ENCODE measurements at places on chromosomes 7 and 10.

- DNase-seq: no peak
These were observed 85.3 kb downstream of the VOPP1 start for GRCh38 chr7:55486991-55487390.

DNA sequence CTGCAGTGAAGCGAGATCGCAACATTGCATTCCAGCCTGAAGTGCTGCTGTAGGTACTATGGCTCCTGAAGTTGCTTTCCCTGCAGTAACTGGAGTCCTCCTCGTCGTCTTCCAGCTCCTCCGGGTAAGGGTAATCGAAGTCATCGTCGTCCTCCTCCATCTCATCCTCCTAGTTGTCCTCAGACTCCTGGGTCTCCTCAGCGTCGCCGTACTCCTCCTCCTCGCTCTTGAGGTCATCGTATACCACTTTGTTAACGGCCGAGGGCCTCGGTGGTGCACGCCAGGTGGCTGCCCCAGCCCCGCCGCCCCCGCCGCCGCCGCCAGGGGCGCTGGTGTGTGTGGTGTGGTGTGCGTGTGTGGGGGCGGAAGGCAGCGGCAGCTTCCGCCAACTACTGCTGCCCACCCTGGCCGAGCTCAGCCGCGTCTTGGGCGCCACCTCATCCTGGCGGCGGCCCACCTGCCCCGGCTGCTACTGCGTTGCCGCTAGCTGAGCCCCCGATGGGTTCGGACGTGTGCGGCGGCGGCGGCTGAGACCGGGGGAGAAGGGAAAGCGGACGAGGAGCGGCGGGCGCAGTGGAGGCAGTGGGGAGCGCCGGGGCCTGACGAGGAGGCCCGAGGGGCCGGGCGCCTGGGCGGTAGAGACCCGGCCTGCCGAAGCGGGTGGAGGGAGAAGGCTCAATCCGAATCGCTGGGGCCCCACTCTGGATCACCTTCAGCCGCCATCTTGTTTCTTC lies 11.8 kb upstream of the ACBD5 start:
- DNase-seq: peak; percentile 80

DNA sequence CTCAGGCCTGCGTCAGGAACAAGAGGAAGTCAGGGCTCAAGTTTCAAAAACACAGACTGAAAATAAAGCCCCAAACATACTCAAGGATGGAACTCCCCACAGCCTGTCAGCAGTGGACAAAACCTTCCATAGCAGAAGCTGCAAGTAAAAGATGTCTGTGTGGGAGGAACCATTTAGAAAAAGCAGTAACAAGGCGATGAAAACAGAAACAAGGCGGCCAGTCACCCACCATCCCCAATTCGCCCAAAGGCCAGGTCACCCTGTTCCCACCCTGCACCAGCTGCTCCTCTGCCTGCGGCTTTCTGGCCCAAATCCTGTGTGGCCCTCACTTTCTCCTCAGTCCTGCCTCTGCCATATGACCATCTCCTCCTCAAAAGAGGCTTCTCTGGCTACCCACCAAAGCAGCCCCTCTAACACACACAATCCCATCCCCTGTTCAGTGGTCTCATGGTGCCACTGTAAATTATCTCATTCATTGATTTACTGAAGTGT lies 27.8 kb downstream of the KCNMA1 start:
- no peak for DNase-seq

DNA sequence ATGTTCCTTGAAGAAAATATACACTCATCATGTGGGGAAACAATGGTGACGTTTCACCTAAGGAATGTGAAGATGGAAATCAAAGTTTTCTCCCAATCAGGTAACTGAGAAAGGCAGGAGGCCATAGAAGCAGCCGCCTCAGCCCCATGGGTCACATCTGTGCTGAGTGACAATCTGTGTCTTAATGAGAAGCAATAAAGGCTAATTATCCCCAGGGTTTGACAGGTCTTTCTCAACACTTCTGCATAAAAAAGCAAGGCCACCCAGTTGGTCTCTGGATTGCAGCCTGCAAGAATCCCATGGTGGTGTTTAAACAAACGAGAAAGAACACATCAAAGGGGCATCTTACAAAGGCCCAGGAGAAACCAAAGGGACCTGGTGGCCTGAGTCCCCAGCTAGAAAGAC lies 91.1 kb upstream of the TNS3 start:
- DNase-seq: no peak

DNA sequence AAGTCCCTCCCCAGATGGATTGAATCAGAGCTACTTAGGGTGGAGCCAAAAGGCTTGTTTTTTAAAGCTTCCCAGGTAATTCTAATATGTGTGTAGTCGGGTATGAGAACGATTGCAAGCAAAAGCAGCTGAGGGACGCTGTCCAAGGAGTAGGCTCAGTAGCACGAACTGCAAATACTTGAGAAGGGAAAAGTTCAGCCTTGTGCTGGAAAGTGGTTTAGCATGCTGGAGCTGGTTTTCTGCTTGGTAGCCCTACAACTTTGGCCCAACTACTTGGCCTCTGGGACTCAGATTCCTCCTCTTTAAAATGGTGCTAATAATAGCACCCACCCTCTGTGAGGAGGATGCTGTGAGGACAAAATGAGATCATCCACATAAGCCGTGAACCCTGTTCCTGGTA lies 76.2 kb downstream of the AHR start:
- DNase-seq: no peak

GRCh38 chr7:25652366-25652765 lies 424.1 kb upstream of the NPVF start:
- DNase-seq: no peak

GRCh38 chr7:148222721-148223120 lies 367.8 kb upstream of the C7orf33 start:
- no peak for DNase-seq

DNA sequence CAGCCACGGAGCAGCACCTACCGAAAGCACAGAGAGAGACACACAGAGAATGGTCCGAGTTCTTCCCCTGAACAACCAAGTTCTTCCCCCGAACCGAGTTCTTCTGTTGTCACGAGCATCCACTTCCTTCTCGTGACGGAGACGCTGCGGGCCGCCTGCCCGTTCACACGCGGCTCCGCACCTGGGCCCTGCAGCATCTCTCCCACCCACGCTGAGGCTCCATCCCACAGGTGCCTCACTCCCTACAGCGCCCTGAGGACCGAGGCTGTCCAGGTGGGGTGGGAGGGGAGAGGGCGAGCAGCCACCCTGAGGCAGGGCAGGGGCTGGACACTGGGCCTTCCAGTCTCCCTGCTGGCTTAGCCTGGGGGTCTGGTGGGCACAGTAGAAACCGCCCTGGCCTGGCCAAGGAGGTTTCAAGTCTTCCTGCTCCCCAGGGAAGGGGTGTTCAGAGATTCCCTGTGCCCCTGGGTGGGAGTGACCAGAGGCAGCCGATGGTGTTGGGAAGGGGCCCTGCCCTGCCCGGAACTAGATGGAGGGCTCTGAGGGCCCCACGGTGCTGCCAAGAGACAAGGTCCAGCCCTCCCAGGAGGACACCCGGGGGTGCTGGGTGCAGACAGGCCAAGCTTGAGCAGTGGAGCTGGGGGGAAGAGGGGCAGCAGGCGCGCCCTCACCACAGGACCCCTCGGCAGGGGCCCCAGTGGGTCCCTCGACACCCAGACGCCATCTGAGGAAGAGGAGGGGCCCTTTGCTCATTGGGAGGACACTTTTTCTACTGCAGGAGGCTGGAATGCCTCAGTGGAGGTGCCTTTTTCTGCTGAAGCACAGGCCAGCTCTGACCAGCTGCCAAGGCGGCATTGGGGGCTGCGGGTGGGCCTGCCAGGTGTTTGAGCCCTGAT lies 5.2 kb upstream of the NKX6-2 start:
- DNase-seq: no peak

GRCh38 chr10:98673171-98673782 lies 226.5 kb upstream of the HPS1 start:
- DNase-seq: no peak

DNA sequence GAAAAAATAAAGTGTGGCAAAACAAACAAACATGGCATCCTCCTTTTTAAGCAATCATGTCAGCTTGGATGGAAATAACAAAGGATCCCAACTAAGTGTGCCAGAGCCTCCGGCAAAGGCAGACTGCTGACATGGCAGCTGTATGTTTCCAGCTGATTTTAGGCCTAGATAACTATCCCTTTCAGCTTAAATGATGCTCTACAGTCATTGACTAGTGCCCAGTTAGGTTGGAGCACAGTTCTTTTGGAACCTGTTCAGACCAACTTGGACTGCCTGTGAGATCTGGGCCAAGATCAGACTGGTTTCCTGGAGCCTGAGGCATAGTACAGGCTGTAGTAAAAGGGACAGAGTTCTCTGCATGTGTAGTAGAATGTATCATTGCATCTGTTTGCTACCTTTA lies 128.7 kb downstream of the DYNC1I1 start:
- no peak for DNase-seq

DNA sequence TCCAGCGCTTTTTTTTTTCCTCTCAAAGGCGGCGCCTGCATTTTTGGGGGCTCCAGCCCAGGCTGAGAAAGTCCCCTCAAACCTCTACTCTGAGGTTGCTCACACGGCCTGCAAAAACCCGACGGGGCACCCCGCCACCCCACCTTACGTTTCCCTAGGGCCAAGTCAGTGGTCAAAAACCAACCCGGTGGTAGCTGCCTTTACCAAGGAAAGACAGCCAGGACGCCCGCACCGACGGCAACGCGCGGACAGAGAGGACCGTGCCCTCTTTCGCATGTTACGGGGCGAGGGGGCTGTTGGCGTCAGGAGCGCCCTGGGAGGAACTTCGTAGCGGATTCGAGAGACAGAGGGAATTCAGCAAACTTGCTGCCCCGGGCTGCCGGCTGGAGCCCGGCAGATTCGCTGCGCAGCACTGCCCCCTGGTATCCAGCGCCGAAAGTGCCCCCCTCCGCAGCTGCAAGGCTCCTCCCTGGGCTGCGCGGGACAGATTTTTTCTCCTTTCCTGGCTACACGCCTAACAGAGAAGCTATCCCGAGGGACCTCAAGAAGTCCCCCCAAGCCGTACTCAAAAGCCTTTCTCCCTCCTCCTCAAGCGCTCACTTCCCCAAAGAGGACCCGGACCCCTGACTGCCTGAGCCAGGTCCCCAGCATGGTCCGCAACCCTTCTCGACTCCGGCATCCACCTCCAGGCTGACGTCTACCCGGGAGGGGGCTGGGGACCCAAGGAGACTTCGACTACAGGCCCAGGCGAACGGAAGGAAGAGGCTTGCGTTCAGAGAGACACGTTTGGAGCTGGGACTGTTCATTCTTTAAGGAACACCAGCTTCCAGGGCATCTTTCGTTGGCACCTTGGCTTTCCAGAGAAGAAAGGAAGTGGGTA lies 27.7 kb upstream of the VAX1 start:
- DNase-seq: no peak

GRCh38 chr10:57320416-57320815 lies 947.3 kb downstream of the IPMK start:
- DNase-seq: no peak

GRCh38 chr7:23246555-23246954 lies at the start of gene GPNMB:
TSS of gene GPNMB (plus strand) at chr7:23246775. CDS start at chr7:23246858, 83 bp downstream.
- no peak for DNase-seq

- DNase-seq: no peak
These were observed 272.5 kb downstream of the NEBL start for GRCh38 chr10:20624642-20625041.

DNA sequence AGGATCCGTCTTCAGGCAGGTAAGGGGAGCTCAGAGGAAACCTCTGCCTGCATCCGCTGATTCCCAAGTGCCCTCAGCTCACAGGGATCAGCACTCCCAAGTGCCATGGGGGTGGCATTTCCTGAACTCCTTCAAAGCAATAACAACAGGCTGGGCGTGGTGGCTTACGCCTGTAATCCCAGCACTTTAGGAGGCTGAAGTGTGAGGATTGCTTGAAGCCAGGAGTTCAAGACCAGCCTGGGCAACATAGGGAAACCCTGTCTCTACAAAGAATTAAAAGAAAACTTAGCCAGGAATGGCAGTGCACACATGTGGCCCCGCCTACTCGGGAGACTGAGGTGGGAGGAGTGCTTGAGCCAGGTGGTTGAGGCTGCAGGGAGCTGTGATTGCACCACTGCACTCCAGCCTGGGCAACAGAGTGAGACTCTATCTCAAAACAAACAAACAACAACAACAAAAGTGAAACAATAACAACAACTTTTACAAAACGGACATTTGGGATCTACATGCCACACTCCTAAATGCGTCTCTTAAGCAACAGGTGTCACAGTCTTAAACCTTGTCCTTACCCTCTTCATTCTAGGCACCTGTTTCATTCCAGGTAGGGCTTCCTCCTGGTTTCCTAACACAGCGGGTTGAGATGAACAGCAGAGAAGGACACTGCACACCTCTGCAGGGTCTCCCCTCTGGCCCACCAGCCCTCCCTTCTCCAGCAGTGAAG lies 73.8 kb downstream of the PAXIP1 start:
- no peak for DNase-seq

- DNase-seq: no peak
These were observed 66.5 kb downstream of the ADD3 start for GRCh38 chr10:110074298-110074697.

DNA sequence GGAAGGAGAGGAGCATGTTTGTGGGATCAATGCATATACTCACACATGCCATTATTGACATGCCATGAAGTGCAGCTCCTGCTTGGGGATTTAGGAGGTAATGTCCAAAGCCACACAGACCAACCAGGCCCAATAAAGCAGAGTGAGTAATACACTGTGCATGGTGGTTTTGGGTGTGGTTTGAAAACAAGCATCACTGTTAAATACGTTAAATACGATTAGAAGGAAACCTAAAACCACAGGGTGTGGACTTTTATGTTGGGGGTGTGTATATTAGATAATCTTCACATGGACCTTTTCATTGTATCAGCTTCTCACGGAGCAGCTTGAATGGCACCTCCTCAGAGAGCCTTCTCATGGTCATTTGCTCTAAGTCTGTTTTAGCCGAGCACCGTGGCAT lies 10.4 kb upstream of the EIF3A start:
- no peak for DNase-seq

- DNase-seq: no peak
These were observed 58.5 kb upstream of the FOXP2 start for GRCh38 chr7:114356133-114356532.

- no peak for DNase-seq
These were observed 2.7 kb upstream of the SRPK2 start for GRCh38 chr7:105391429-105391828.

GRCh38 chr7:391411-391951 lies 101.5 kb downstream of the FOXL3 start:
- no peak for DNase-seq

DNA sequence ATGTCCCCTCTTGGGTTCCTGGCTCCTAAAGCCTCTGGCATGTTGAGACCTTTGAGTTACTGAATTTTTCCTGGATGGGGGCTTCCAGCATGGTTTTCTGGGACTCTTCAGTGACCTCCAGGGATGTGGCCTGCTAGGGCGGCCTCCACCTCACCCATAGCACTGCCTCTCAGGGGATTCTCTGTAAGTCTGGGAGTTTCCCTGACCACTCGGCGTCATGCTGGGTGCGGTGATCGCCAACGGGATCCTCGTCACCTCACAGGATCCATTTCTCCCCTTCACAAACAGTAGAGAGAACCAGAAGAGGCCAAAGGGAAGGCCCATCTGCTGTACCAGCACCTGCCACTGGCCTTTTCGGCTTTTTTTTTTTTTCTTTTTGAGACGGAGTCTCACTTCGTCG lies 84.3 kb downstream of the NPTX2 start:
- no peak for DNase-seq

Data from activated CD8-positive, alpha-beta memory T cell treated with anti-CD3 and anti-CD28 coated beads for 48 hours (primary cell).